ENCODE measurements at places on chromosomes 5 and 9. TPM values are rescaled to one million over a fixed set of nuclear protein-coding genes. Genes with fewer than 3 reads are reported as not detected.

- DNase-seq: no peak
These were observed 375.7 kb downstream of the CAAP1 start for GRCh38 chr9:26516773-26517343.

- no peak for DNase-seq
These were observed 138.6 kb upstream of the RASA1 start for GRCh38 chr5:87129046-87129445.

DNA sequence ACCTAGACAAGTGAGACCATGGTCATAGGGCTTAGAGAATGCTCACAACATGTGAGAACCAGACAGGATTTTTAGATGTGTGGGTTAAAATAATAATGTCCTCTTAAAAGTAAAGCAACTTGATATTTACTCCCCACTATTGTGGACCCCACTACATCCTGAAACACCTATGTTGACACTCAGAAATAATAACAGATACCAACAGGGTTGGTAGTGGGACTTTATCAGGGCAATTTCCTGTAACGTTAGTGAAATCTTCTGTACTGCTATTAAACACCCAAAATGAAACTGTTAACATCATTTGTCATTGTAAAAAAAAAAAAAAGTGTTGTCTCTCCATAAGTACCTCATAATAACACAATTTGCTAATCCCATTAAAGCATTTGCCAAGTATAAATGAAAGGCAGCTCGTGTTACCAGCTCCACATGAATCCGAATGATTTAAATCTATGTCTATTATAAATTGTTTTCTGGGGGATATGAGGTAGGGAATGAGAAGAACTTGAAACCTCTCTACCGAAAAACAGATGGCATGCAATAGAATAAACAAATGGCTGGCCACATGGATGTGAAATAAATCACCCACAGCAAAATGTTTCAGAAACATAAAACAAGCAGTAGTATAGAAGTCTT is 285.9 kb downstream of the ARHGEF28 start:
- DNase-seq: no peak

- DNase-seq: no peak
These were observed 320.1 kb downstream of the MLLT3 start for GRCh38 chr9:20302197-20302596.

DNA sequence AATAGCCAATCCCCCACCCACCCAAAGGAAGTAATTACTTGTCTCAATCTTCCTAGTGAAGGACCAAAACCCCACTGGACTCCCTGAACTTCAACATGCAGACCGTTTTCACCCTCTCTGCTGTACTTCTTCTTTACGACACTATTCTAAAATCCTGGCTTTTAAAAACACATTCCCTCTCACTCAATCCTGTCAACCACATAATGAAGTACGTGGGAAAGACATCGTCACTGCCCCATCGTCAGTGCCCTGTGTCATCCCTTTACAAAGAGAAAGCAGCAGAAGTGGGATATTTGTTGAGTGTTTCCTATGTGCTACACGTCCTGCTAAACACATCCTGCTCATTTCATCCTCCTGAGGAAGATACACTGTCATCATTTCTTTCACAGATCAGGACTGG is 54.2 kb downstream of the MAPKAP1 start:
- no peak for DNase-seq

- DNase-seq: no peak
These were observed 7.5 kb upstream of the FAM120AOS start for GRCh38 chr9:93460689-93461413.

GRCh38 chr5:175025077-175025476 is 300.7 kb downstream of the MSX2 start:
- no peak for DNase-seq

GRCh38 chr5:111453747-111454146 is 58.6 kb downstream of the STARD4 start:
- no peak for DNase-seq

DNA sequence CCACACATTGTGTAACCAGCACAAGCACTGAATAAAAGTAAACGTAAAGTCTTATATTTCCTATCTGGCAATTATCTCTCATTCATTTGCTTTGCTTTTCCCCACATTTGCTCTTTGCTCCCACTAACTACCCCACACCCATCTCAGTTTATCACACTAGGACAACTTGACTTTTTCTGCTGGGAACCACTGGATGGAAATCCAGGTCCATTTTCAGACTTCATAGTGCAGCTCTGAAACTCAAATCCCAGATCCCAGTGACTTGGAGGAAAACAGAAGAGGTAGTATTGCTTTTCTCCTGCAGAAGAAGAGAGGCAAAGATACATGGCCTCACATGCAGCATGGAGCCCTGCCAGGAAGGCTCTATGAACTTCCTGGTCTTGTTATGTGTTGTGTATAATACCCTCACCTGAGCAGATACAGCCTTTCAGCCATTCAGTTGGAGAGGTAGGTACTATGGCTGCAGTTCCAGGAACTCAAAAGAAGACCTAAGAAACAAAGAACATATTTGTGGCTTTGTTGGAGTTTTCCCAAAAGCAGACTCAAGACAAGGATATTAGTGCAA is 90.0 kb upstream of the NIPBL start:
- DNase-seq: no peak

DNA sequence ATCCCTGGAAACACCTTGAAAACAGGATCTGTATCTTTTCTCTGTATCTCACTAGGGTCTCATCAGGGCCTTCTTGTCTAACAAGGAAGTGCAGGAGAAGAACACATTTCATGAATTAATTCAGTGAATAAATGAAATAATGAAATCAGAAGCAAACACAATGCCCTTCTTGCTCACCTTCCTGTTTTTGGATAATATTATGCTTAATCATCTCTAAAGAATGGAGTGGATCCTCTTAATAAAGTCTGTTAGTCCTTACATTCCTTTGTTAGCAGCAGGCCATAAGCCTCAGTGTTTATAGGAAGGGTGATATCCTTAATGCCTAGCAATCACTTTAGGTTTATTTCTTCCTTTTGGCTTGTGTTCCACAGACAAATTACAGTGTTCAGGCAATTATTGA is 837.1 kb upstream of the SEMA6A start:
- no peak for DNase-seq

The CLIC3 gene
- total RNA-seq: 11.8 TPM

The RNF183 gene
- total RNA-seq: not detected
